ENCODE measurements at places on chromosomes 11 and 22.

GRCh38 chr11:22920939-22921565 is 60.8 kb upstream of the CCDC179 start:
- no peak for DNase-seq

GRCh38 chr22:46107089-46107664 is 43.1 kb upstream of the PPARA start:
- no peak for DNase-seq

DNA sequence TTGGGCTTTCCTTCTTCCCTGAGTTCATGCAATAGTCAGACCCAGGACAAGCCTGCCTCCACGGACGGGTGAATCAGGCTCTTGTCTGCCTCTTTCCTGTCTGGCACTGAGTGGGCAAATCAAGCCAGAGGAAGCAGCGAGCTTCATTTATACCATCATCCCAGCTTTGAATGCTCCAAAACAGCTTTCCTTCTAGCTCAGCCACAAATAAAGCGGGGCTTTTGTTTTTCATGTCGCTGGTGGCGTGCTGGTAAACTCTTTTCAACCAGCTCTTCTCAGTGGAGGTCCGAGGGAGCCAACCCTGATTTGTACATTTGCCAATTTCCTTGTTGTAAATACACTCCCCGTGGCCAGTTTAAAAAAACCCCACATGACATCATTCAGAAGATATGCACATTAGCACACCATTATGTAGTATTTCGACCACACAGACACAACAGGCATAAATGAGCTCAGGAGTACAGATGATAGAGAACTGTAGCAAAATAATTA is 8.6 kb downstream of the C11orf91 start:
- DNase-seq: no peak

DNA sequence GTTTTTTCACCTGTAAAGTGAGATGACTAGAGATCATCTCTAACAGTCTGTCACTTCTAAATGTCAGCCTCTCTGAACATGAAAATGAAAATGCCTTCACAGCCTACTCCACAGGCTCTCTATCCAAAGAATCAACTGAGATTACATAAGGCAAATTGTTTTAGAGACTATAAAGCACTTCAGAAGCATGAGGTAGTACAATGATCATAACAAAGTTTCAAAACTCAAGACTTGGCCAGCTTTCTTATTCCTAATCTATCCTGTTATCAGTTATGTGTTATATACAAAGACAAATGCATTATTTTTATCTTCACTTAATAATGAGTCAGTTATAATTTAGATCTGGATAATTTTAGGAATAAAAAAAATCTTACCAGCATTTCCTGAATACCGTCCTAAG is 20.3 kb upstream of the CEP126 start:
- no peak for DNase-seq

- no peak for DNase-seq
Observed at GRCh38 chr11:130677486-130678153, 229.2 kb downstream of the ADAMTS15 start.

DNA sequence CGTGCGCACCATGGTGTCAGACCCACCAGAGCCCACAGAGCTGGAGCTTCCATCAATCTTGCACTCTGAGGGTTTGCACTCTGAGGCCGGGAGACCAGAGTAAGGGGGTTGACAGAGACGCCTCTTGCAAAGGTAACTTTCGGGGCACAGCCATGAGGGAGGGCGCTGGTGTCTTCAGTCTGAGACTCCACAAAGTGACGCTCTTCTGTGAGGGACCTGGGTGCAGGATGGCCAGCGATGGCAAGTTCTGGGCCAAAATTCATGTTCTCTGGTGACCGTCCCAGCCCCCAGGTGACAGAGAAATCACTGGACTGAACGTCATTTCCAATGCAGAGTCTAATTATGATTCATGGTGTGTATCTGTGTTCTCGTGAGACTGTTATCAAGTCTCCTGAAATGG is 1395.2 kb downstream of the TBC1D22A start:
- DNase-seq: no peak

DNA sequence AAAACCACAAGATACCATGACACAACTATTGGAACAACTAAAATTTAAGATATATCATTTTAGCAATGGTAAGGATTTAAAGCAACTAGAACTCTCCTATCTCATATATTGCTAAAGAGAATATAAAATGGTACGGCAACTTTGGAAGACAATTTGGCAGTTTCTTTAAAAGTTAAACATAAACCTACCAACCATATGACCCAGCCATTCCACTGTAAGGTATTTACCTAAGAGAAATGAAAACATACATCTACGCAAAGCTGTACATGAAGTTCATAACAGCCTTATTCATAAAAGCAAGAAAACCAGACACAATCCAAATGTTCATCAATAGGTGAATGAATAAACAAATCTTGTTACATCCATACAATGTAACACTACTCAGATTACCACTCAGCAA is 31.3 kb downstream of the SIK3 start:
- DNase-seq: no peak

- DNase-seq: no peak
Observed at GRCh38 chr11:69173331-69173730, 17.6 kb downstream of the SMIM38 start.

- peak; percentile 42 for DNase-seq
Observed at GRCh38 chr11:59207988-59208451, 4.7 kb downstream of the MPEG1 start.

GRCh38 chr11:69270941-69271340 is 23.0 kb upstream of the MYEOV start:
- no peak for DNase-seq

- no peak for DNase-seq
Observed at GRCh38 chr22:20383538-20383937, 10.4 kb upstream of the ZNF74 start.

DNA sequence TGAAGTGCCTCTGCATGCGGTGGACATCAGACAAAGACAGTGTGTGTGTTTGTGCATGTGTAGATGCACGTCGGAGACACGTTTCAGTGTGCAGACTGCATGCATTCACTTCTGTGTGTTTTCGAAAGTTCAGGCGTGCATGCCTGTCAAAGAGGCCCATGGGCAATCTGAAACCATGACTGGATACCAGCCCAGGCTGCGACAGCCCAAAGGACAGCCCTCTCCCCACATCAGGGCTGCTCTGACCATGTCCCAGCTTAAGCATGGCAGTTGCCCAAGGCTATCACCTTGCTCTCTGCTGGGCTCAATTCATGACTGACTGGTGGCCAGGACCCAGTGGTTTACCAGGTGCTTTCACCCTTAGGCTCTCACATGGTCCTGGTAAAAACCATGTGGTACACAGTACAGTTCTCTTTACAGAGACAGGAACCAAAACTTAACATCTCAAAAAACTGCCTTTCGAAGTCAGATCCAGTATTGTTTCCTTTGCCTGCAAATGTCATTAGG is 423.7 kb upstream of the CADM1 start:
- DNase-seq: no peak

- no peak for DNase-seq
Observed at GRCh38 chr11:128731041-128731663, 37.3 kb downstream of the FLI1 start.

- DNase-seq: no peak
Observed at GRCh38 chr11:126102436-126102981, 39.8 kb upstream of the CDON start.

DNA sequence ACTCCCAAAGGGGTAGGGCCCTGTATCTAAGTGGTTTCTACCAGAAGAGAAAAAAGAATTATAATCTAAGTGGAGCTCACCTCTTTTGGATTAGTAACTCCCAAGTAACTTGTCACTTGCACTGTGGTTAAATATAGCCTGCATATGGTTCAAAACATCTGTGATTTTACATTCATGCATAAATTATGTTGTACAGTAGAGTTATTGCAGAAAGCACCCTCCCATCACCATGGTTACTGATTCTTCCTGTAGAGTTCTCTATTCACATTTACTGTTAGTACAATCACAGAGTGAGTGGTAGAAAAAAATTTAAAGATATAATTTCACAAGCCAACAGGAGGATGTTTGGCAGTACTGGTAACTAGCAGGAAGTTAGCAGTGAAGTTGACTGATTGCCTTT is 80.4 kb downstream of the LRRC4C start:
- DNase-seq: no peak

DNA sequence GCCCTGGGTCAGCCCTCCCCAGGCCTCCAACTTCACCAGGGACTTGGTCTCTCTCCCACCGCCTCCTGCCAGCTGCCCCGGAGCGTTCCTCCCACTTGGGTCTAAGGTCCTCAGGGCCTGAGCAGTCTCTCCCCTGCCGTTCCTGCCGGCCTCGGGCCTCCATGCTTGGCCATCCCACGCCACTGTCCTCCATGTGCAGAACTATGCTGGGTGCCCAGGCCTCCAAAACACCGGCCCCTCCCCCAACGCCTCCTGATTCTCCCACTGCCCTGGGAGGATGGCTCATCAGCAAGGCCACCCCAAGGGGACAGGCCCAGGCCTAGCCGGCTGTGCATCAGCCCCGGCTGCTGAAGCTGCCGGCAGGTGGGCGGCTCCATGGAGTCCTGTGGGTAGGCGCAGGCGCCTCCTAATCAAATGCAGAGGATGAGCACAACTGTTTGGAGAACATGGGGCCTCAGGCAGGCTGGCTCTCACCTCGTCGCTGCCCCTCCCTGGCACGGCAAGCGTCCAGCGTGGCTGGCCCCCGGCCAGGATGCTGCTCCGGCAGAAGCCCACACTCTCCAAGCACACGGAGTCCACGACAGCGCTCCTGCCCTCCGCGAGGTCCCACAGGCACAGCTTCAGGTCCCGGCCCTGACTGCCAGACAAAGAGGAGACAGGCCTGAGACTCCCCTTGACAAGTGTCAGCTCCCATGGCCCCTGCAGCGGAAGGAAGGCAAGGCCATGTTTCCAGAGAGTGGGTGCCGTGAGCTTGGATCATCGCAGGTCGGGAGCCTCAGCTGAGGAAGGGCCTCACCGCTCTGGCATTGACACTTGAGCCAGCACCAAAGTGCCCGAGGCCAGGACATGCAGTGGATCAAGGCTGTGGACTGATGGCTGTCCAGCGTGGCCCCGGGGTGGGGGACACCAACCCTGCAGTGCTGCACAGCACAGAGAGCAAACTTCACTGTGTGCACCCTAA is 42.6 kb downstream of the GNB1L start:
- no peak for DNase-seq

GRCh38 chr11:69934861-69935494 is 115.8 kb upstream of the FGF3 start:
- DNase-seq: peak; percentile 13

DNA sequence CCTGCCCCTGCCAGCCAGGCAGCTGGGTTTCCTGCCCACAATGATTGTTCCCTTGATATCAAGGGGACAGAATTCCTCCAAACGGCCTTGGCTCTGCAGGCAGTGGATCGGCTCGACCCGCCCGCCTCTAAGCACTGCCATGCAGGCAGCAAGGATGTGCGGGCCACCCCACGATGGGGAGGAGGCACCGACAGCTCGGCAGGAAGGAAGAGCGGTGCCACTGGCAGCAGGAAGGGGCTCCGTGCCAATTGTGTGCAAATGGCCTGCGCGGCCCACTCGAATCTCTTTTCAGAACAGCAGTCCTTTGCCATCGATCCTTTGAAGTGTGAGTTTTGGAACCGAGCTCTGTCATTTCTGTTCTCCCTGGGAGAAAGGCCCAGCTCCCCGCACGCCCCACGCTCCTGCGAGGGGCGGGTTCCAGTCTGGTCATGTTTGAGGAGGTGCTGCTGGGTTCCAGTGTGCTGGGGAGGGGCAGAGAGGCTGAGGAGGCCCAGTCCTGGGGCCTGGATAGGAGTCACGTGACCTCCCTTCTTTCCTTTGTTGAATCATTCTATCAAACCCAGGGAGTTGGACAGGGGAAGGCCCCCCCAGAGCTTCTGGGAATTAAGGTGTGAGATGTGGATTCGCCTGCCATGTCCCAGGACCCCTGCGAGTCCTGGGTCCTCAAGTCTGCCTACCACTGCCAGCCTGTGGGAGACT is 406.0 kb downstream of the CTTN start:
- no peak for DNase-seq

GRCh38 chr11:46391578-46392420 is at the start of gene CHRM4:
TSS of gene CHRM4 (minus strand) at chr11:46391776. CDS start at chr11:46386557, 5,219 bp downstream.
- DNase-seq: peak; percentile 80

GRCh38 chr11:12090061-12090591 is 20.3 kb upstream of the MICAL2 start:
- DNase-seq: no peak

DNA sequence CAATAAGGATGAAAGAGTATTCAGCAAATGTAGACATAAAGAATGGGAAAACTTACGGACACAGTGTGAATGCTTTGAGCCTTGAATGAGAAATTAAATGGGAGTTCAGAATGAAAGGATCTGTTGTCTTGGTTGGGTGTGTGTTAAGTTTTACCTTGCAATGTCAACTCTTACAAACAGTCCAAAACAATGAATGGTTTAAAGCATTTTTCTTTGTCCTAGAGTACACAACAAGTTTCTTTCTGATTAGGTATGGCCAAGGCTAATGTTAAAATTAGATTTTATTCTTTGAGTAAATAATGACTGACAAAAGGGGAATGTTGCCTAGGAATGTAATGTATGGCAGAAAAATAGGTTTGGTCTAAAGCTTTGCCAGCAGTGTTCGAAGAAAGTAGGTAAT is 2.5 kb downstream of the PTS start:
- no peak for DNase-seq

- no peak for DNase-seq
Observed at GRCh38 chr11:65069217-65069616, 10.9 kb upstream of the NAALADL1 start.

DNA sequence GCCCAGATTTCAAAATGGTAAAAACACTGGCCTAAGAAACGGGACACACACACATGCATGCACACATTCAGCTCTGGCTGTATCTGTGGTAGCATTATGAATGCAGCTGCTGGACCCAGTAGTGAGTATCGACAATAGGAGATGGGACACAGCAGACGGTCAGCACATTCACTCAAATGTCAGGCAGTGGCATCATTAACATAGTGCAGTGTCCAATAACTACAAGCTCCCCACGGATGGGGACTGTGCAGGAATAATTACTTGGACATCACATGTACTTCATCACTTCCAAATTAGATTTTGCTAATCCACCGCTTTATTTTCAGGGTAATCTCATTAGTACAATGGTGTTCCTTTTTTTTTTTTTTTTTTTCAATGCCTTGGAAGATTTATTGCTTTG is 109.5 kb downstream of the FANCF start:
- DNase-seq: peak; percentile 32

- DNase-seq: no peak
Observed at GRCh38 chr22:44391481-44392445, 79.0 kb upstream of the SHISAL1 start.

DNA sequence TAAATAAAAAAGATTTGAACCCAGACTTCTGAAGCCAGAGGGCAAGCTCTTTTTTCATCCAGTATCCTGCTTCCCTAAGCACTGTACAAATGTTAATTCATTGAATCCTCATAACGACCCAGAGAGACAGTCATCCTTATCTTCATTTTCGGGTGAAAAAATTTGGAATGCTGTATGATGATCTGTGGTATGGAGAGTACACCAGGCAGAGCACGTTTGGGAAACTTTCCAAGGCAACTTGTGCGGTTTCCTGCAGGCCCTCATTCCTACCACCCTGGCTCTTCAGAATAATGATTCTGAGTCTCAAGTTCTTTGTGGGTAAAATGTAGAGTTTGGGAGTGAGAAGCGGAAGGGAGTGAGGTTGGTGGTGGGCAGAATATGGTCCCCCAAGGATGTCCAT is 177.9 kb upstream of the CADM1 start:
- no peak for DNase-seq
